ENCODE measurements at places on chromosomes 1 and 21.

GRCh38 chr1:110062612-110063011 lies 7.9 kb downstream of the ALX3 start:
- H3K4me3 ChIP-seq: no peak overlapping the region
- no peak for DNase-seq
- H3K36me3 ChIP-seq: no peaks in the 10 kb centered on the region
- H3K27ac ChIP-seq: no peak overlapping the region

- no peaks in the 10 kb centered on the region for H3K4me1 ChIP-seq
- DNase-seq: no peak
- H3K27ac ChIP-seq: no peak overlapping the region
Observed at GRCh38 chr1:223308136-223308535, 55.8 kb downstream of the SUSD4 start.

GRCh38 chr1:185732951-185733350 lies 1.2 kb upstream of the HMCN1 start:
- DNase-seq: no peak
- H3K4me1 ChIP-seq: no peaks in the 10 kb centered on the region
- H3K27ac ChIP-seq: no peak overlapping the region
- H3K36me3 ChIP-seq: no peaks in the 10 kb centered on the region

DNA sequence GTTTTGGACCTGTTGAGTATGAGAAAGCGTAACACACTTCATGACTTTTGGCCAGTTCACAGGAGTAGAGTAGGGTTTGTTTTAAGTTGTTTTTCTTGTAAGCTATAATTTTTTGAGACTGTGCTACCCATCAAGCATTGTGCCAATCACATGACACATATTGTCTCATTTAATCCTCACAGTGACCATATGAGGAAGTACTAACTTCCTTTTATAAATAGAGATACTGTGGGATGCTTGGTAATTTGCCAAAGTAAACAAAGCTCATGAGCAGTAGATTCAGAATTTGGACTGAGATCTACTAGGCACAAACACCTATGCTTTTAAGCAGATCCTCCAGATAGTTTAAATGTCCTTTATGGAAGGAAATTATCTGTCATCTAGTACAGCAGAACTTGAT lies 178.3 kb downstream of the CACNA1E start:
- H3K4me3 ChIP-seq: no peak overlapping the region
- no peaks in the 10 kb centered on the region for H3K27me3 ChIP-seq
- no peaks in the 10 kb centered on the region for H3K4me1 ChIP-seq
- H3K36me3 ChIP-seq: no peaks in the 10 kb centered on the region
- DNase-seq: no peak

GRCh38 chr1:72547412-72547811 lies 265.1 kb upstream of the NEGR1 start:
- H3K27me3 ChIP-seq: no peaks in the 10 kb centered on the region
- H3K4me3 ChIP-seq: no peak overlapping the region
- no peak for DNase-seq
- no peak overlapping the region for H3K27ac ChIP-seq

DNA sequence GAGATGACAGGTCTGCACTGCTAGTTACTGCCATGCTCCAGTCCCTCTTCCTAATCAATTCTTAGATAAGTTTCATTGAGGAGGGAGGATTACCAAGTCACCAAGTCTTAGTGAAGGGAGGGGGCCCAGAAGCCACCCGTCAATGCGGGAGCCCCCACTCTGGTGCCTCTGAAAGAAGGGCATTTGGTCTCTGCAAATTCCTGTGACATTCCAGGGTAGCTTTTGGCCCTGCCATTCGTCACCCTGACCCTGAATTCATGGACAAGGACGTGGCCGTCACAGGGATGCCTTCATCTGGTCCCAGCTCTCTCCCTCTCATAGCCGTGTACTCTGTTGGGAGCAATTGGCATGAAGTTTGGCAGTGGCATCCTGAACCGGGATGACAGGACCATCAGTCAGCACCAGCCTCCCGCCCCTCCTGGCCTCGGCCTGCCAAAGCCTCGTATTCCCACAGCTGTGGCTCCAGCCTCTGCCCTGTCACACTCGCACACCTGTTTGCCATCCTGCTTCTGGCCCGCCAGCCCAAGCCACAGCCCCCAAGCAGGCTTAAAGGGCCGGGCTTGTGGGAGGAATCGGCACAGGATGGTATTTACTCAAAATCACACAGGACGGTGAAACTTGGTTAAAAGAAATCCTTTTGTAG lies 150.7 kb downstream of the CLIC6 start:
- no peaks in the 10 kb centered on the region for H3K27me3 ChIP-seq
- peak overlapping the region; percentile 22 for H3K27ac ChIP-seq
- no peak for DNase-seq
- H3K4me1 ChIP-seq: peaks cover 31% of the 10 kb centered on the region
- no peak overlapping the region for H3K4me3 ChIP-seq

- H3K4me1 ChIP-seq: peaks cover 12% of the 10 kb centered on the region
- DNase-seq: no peak
- no peak overlapping the region for H3K4me3 ChIP-seq
- no peaks in the 10 kb centered on the region for H3K36me3 ChIP-seq
Observed at GRCh38 chr1:20431176-20431460, 54.9 kb downstream of the CAMK2N1 start.

- no peak overlapping the region for H3K4me3 ChIP-seq
- H3K36me3 ChIP-seq: no peaks in the 10 kb centered on the region
- H3K27me3 ChIP-seq: no peaks in the 10 kb centered on the region
- peaks cover 62% of the 10 kb centered on the region for H3K4me1 ChIP-seq
Observed at GRCh38 chr1:165897326-165898303, 70.2 kb downstream of the UCK2 start.

DNA sequence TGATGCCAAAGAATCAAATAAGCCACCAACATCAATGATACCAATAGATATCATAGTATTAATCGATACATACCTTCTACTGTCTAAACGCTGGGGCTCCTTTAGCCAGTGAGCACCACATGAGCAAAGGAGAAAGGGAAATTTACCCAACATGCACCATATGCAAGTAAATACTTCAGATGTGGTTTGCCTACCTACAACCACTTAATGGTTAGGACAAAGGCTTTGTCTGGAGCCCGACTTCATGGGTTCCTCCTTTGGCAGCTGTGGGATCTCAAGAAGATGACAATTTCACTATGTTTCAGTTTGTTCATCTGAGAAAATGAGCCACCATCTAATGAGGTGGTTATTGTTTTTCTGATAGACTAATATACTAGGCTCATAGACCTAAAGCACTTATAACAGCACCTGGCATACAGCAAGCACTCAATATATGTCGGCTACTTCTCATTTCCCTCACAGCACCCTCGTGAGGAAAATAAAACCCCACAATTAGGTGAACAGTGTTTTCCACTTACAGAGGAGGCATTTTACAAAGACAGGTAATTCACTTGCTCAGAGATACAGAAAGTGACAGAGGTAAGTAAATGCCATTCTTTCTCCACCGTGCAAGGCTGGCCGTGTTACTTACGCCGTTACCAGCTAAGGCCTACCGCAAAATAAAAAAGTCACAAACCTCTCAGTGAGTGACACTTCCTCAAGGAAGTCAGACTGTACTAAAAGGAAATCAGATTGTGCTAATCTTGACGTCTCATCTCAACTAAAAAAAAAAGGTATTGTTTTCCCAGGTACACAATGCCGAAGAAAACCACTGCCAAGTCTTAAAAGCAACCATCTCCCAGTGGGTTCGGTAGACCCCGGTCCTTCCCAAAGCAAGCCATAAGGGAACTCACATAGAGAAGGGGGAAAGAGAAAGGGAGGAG lies 1.6 kb downstream of the TTC13 start:
- H3K27ac ChIP-seq: no peak overlapping the region
- no peaks in the 10 kb centered on the region for H3K4me1 ChIP-seq
- DNase-seq: no peak
- peak overlapping the region; percentile 93 for H3K4me3 ChIP-seq

GRCh38 chr1:76833856-76834255 lies 33.4 kb upstream of the ST6GALNAC5 start:
- no peaks in the 10 kb centered on the region for H3K4me1 ChIP-seq
- no peak for DNase-seq
- no peaks in the 10 kb centered on the region for H3K36me3 ChIP-seq
- H3K27ac ChIP-seq: no peak overlapping the region
- H3K4me3 ChIP-seq: no peak overlapping the region
- H3K27me3 ChIP-seq: no peaks in the 10 kb centered on the region

DNA sequence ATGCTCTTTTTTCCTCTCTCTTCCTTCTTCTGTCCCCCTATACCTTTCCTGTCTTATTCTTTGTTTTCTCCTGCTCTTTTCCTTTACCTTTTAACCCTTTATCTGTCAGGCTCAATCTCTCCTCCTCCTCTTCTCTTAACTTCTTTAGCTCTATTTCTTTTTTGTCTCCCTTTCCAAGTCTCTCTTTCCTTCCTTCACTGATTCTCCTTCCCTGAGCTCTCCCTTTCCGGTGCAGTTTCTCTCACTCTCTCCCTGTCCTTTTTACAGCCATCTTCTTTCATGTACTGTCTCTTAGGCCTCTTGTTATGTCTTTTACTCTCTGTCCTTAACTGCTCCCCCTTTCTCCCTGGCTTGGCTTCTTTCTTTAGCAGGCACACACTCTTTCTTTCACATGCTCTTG lies 12.0 kb downstream of the SLC30A7 start:
- no peak overlapping the region for H3K4me3 ChIP-seq
- H3K4me1 ChIP-seq: no peaks in the 10 kb centered on the region
- no peak overlapping the region for H3K27ac ChIP-seq
- no peak for DNase-seq
- H3K36me3 ChIP-seq: peaks cover 7% of the 10 kb centered on the region

- no peaks in the 10 kb centered on the region for H3K27me3 ChIP-seq
- no peaks in the 10 kb centered on the region for H3K36me3 ChIP-seq
- no peak overlapping the region for H3K27ac ChIP-seq
- peaks cover 5% of the 10 kb centered on the region for H3K4me1 ChIP-seq
- DNase-seq: no peak
- H3K4me3 ChIP-seq: no peak overlapping the region
Observed at GRCh38 chr1:243483071-243483771, 227.4 kb downstream of the SDCCAG8 start.

DNA sequence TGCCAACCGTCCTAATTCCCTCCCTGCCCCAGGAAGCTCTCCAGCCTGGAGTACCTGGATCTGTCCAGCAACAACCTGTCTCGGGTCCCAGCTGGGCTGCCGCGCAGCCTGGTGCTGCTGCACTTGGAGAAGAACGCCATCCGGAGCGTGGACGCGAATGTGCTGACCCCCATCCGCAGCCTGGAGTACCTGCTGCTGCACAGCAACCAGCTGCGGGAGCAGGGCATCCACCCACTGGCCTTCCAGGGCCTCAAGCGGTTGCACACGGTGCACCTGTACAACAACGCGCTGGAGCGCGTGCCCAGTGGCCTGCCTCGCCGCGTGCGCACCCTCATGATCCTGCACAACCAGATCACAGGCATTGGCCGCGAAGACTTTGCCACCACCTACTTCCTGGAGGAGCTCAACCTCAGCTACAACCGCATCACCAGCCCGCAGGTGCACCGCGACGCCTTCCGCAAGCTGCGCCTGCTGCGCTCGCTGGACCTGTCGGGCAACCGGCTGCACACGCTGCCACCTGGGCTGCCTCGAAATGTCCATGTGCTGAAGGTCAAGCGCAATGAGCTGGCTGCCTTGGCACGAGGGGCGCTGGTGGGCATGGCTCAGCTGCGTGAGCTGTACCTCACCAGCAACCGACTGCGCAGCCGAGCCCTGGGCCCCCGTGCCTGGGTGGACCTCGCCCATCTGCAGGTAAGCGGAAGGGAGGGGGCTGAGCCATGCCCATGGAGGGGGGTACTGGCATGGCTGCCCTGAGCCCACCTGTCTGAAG lies 16.5 kb downstream of the PODN start:
- H3K4me1 ChIP-seq: no peaks in the 10 kb centered on the region
- peaks cover 14% of the 10 kb centered on the region for H3K36me3 ChIP-seq
- H3K4me3 ChIP-seq: no peak overlapping the region
- no peaks in the 10 kb centered on the region for H3K27me3 ChIP-seq
- H3K27ac ChIP-seq: no peak overlapping the region

- DNase-seq: no peak
- no peak within 1 kb of the TSS for H3K4me3 ChIP-seq
- H3K27ac ChIP-seq: no peak within 1 kb of the TSS
- no peaks in the 10 kb centered on the region for H3K36me3 ChIP-seq
Observed at GRCh38 chr1:161069731-161070270, at the start of gene ARHGAP30. Gene ARHGAP30, minus strand, starts transcription at chr1:161069891. Its CDS starts 267 bp downstream, at chr1:161069624.

DNA sequence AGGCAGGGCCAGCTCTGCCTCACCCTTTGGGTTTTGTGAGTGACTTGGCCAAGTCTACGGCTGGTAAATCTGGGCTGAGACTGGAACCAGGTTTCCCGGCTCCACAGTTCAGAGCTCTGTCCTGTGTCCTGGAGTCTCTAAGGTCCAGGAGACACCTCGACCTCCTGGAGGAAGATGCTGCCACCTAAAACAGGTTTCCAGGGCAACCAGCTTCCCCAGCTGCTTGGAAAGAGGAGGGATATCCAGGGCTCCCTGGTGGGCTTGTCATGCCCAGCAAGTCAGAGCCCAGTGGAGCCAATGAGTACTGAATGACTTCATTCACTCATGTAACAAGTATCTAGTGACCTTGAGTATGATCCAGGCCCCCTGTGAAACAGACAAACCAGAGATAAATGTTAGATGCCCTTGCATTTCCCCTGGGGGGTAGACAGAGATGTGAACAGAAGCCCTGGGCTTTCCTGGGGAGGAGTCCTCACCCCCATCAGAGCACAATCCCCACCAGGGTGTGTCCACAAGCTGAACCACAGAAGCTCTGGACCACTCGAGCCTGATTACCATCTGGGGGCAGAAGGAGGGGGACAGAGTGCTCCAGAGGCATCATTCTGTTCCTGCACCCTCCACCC lies 181.2 kb upstream of the RAB4A start:
- H3K27me3 ChIP-seq: no peaks in the 10 kb centered on the region
- H3K27ac ChIP-seq: no peak overlapping the region
- H3K4me1 ChIP-seq: no peaks in the 10 kb centered on the region
- H3K36me3 ChIP-seq: no peaks in the 10 kb centered on the region
- no peak overlapping the region for H3K4me3 ChIP-seq

DNA sequence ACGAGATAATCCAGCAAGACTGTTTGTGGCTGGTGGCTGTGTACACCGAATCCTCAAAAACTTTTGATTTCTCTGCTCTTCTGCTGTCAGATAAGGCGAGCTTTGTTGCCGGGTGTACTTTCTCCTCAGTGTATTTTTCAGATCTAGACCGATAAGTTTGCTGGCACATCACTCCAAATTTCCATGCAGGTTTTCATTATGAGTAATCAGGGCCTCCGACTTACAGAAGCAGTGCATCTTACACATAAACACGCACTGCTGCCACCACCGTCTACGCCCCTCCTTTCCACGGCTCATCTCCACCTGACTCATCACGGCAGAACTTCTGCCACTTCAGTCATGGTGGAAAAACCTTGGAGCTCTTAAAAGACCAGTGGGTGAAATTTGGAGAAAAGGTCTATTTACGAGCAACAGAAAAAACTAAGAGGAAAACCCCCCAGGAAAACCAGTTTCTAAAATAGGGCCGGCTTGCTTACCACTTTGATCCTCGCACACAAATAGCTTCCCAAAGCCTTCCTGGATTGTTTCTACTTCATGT lies 7.7 kb downstream of the ZBTB21 start:
- no peaks in the 10 kb centered on the region for H3K27me3 ChIP-seq
- no peak overlapping the region for H3K4me3 ChIP-seq
- peak; percentile 72 for DNase-seq
- peaks cover 2% of the 10 kb centered on the region for H3K4me1 ChIP-seq
- H3K27ac ChIP-seq: peak overlapping the region; percentile 57

GRCh38 chr1:180249725-180250498 lies 19.8 kb downstream of the LHX4 start:
- H3K36me3 ChIP-seq: no peaks in the 10 kb centered on the region
- peaks cover 3% of the 10 kb centered on the region for H3K27me3 ChIP-seq
- no peak for DNase-seq
- H3K4me3 ChIP-seq: no peak overlapping the region
- H3K27ac ChIP-seq: no peak overlapping the region
- no peaks in the 10 kb centered on the region for H3K4me1 ChIP-seq

GRCh38 chr21:33937931-33938339 lies 22.3 kb upstream of the ATP5PO start:
- no peaks in the 10 kb centered on the region for H3K36me3 ChIP-seq
- no peaks in the 10 kb centered on the region for H3K27me3 ChIP-seq
- no peak overlapping the region for H3K4me3 ChIP-seq
- peaks cover 2% of the 10 kb centered on the region for H3K4me1 ChIP-seq

Data from fibroblast of lung (primary cell).